ENCODE measurements at places on chromosomes 2 and 18. TPM values are rescaled to one million over a fixed set of nuclear protein-coding genes. Genes with fewer than 3 reads are reported as not detected.

AKAIN1 gene
- not detected for total RNA-seq

SLC5A7 gene
- not detected for total RNA-seq

TMEM163 gene
- total RNA-seq = 1.0 TPM

EPHA4 gene
- total RNA-seq = 3.8 TPM

C2orf81 gene
- 0.37 TPM for total RNA-seq

SNED1 gene
- 2.7 TPM for total RNA-seq

CPS1 gene
- 13.8 TPM for total RNA-seq

IL37 gene
- total RNA-seq = not detected

SP9 gene
- total RNA-seq = not detected

GRCh38 chr2:110818767-110819481 lies 86.6 kb downstream of the ACOXL start:
- no peak for DNase-seq

- no peak for DNase-seq
These were observed 21.7 kb upstream of the ZBTB14 start for GRCh38 chr18:5317186-5317585.

- DNase-seq = no peak
These were observed 132.8 kb downstream of the MEIS1 start for GRCh38 chr2:66567729-66568128.

GRCh38 chr2:177244244-177244771 lies 20.2 kb downstream of the NFE2L2 start:
- DNase-seq = no peak

DNA sequence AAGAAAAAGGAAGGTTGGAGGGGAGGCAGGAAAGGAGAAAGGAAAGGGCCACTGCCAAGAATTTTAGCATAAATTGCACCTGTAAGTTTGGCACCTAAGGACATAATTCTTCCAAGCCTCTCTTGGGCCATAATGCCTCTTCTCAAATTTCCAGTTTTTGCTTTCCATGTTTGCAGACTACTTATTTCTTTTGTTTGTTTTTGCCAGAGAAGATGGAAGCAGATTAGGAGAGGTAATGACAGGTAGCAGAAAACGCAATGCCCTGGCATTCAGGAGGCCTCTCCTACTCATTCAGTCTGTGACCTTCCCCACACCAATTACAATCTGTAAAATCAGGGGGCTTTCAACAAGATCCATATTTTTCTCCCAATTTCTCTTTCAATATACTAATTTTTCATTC lies 56.8 kb downstream of the MRPL33 start:
- DNase-seq = no peak

DNA sequence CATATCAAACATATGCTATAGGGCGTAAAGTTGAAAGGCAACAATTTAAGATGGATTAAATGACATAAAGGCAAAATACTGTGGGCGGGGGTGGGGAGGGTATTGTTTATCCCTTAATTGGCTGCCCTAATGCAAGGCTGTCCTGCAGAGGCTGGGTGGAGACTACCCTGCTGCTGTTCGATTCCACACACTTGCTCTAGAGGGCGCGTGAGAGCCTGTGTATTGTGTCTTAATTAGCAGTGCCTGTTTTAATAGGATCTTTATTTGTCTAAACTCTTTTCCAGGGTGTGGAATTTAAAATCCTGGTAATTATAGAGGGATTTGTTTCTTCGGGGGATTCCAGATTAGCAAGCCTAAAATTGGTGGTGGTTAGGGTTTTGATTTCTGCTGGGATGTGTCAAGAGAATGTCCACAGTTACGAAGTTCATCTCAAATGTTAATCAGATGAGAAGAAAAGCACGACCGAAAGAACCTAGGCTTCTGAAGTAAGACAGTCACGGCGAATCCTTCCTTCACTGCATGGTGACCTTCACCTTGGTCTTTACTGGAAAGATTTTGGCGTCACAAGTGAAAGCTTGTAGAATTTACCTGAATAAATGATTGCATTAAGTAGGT lies 103.5 kb upstream of the MAP3K20 start:
- peak; percentile 42 for DNase-seq

- peak; percentile 75 for DNase-seq
These were observed 99.9 kb upstream of the ZFP36L2 start for GRCh38 chr2:43326101-43326825.

DNA sequence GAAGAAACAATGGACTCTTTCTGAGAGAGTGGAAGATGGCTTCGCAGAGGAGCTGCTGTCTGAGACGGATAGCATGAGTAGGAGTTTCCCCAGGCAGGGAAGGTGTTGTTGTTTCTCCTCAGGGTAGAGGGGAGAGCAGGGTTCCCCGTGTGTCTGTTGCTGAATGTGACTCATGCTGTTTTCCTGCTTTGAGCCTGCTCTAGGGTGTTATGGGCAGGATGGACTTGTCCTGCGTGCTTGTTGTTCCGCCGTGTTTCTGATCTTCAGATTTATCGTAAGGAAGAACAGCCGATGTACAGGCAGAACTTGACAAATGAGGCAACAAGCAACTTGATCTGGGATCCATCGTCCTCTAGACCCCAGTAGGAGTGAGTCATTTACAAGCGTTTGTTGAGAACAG lies 19.7 kb upstream of the MYCN start:
- no peak for DNase-seq

GRCh38 chr2:39099870-39100728 lies 20.8 kb downstream of the SOS1 start:
- peak; percentile 67 for DNase-seq
